Stimulated activated CD4-positive, alpha-beta T cell treated with anti-CD3 and anti-CD28 coated beads, TNF-alpha, amount 100 ng/mL, for 24 hours (primary cell): ENCODE measurements at places on chromosomes 7 and 10.

GRCh38 chr7:74214816-74215630 is 5.2 kb downstream of the LAT2 start:
- DNase-seq = no peak

DNA sequence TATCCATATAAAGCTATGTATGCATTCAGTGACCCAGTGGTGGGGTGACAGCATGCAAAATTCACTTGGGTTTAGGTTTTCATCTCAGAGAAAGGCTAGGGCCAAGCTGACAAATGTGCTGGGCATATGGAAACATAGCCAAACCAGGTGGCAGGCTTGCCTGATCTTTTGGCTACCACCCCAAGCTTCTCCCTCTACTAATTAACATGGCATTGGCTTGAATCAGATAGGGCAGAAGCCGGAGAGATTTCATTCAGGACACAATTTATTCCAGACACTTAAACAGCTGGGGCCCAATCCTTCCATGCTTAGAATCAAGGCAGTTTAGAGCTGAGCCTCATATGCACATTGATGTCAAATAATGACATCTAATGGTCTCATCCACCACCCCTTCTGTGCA is 95.5 kb upstream of the AGK start:
- no peak for DNase-seq

- no peak for DNase-seq
These were observed 253.7 kb downstream of the ANKRD7 start for GRCh38 chr7:118478236-118478635.

DNA sequence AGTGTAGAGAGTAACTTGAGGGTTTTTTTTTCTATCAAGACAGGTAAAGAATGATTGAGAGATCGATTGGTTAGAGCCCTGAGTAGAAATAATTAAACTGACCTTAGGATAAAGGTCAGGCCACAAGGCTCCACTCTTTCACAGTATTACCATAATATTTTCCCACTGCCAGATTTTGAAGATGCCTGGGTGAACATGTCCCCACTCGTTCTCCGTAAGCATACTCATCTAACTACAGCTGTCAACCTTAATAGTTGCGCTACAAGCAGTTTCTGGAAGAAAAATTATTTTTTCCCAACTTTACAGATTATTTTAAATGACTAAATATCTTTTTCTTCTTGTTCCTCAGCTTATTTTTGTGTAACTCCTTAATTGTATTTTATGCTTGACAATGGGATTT is 203.2 kb upstream of the LRGUK start:
- DNase-seq = no peak

DNA sequence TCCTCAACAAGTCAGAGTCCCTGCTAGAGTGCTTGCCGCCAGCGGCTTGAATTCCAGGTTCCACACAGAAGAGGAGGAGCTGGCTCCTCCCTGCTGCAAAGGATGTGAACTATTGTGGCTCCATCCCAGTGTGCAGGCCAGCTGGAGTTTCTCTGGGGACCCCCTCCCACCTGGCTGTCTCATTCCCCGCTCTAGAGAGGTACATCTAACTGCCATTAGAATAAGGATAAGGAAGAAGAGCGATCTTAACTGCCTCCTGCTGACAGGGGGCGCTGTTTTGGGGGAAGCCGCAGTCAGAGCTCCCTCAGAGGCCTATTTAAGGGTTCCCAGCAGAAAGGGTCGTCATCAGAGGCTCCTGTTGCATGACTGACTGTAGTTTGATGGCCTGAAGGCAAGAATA is 40.8 kb upstream of the HECW1 start:
- DNase-seq = no peak

DNA sequence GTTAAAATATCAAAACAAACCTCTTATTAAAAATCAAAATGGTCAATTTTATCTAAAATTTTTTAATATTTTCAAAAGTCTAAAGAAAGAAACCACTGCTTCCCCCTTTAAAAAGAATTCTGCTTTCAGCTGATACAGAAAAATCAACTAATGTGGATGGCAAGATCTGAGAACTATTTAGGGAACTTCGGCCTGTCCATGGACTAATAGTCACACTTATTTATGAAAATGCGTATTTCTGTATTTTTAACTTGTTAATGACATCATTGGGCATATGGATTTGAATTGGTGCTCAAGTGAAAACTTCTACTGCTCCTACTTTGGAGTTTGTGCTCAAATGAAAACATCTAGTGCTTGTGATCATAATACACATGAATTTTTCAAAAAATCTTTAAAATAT is 31.9 kb downstream of the RNLS start:
- no peak for DNase-seq

DNA sequence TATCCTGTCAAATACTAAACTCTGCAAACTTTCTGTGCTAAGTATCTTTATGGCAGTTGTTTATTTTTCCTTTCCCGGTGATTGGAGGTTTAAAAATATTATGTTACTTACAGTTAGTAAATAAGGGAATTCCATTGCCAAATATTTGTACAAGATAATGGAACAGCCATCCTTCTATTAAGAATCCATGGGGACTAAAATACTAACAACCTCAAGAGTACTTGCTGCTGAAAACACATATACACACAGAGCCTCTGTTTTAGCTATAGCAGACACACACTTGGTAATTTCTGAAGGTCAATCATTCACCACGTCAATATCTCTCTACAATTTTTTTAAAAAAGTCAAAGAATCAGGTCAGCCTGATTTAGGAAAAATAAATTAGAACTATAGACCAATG is 32.4 kb downstream of the TSPAN12 start:
- DNase-seq = no peak

DNA sequence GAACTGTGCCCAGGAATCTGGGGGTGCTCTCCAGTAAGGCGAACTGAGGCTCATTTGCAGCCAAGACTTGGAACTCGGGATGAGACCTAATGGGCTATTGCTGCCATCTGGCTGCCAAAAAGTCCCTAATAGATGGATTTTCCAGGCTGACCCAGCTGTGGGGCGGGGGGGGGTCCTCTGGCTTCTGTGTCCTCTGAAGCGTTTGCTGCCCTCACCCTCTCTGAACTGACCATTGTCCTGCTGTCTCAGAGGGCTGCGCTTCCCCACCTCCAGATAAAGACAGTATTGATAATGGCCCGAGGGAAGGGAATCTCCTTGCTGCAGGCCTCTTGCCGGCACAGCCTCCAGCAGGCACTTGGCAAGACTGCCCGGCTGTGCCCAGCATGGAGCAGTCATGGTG is 46.6 kb downstream of the CLEC2L start:
- DNase-seq = no peak

GRCh38 chr10:34766811-34767494 is 48.1 kb downstream of the PARD3 start:
- no peak for DNase-seq

- no peak for DNase-seq
These were observed 19.4 kb downstream of the SHTN1 start for GRCh38 chr10:116985611-116986010.

DNA sequence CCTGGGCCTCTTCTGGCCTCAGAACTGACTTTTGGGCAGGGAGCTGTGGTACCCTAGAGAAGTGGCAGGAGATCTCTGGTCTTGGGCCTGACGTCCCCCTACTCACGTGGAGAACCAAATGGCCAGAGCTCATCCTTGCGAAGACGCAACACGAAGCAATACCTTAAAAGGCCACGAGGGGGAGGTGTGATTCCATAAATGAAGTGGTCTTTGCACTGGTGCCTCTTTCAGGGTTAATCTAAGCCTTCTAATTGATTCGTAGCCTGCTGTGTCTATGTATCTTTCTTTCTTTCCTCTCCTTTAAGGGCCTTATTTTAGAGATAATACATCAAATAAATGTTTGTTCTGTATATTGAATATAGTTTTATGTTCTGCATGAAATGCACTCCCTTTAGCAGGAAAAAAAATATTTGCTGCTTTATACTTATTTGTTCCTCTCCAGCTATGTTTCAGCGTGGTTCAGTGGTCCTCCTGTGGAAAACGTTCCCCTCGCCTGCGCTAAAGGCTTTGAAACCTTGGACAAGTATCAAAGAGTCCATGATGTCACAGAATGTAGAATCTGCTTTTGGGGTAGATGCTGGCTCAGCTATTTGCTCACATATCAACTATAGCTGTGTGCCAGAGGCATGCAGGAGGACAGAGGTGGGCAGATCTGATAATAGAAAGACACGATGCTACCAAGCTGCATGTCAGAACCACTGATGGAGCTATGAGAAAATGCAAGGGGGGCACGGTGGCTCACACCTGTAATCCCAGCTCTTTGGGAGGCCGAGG is 41.0 kb downstream of the STRA8 start:
- DNase-seq = peak; percentile 61

DNA sequence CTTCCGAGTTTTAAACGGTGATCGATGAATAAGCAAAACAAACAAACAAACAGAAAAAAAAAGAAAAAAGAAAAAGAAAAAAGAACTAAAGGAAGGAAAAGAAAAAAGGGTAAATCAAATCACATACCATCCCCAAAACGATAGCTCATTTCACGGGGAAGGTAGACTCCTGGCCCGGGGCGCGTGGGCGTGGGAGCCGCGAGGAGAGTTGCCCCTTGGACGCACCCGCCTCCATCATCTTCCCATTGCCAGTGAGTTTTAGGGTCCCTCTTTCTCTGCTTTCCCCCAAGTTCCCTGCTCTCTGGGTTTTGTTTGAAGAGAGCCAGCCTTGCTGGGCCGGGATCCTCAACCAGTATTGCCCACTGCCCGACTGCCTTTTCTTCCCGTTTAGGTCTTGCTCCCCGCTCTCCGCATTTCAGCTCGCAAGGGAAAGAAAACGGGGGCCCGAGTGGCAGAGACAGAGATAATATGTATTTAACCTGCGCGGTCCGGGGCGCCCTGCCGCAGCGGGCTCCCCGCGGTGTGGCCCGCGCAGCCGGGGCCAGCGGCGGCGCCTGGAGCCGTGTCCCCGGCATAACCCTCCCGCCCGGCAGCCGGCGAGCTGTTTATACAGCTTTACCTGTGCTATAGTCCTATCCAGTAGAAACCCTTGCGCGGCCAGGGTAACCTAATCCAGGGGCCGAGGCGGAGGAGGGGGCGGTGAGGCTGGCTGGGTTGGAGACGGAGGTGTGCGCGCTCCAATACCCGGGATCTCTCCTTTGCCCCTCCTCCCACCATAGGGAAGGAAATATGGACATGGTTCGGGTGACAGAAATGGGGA is 5.2 kb upstream of the GATA3 start:
- DNase-seq = no peak

GRCh38 chr7:85573844-85574243 is 387.0 kb upstream of the SEMA3D start:
- no peak for DNase-seq

DNA sequence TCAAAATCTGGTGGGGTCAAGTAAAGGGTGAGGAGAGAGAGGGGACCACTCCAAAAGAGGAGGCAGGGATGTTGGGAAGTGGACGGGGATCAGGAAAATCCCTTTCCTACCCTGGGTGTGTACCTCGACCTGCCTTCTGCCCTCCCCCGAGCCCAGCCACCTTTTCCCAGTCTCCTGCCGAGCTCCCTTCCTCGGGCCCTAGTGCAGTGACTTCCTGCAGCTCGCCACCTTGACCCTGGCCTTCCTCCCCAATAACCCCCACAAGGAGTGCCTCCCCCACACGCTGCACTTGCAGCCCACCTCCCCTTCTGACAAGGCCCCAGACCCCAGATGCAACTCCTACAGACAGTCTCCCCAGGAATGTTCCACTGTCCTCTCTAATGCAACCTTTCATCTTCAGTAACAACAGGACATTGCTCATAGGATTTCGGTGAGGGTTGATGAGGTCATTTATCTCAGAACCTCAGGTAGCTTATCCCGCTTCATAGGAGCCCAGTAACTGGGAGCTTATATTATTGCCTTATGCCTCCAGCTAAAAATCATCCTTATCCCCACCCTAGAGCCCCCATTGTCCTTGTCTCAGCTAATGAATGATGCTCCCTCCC is 90.1 kb downstream of the MKI67 start:
- DNase-seq = no peak

DNA sequence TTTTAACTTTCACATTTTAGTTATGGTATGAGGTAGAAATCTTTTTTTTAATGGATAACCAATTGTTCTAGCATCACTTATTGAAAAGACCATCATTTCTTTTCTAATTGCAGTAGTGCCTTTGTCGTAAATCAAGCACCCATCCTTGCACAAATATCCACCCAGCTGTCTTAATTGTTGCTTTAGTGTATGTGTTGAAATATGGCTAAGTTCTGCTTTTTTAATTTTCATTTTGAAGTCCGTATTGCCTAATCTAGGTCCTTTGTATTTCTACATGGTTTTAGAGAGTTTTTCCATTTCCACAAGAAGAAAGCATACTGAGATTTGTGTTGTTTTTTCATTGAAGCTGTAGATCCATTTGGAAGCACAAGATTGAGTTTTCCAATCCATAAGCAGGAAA is 259.6 kb upstream of the SEMA3E start:
- no peak for DNase-seq

GRCh38 chr7:46191776-46192175 is 270.7 kb upstream of the IGFBP3 start:
- no peak for DNase-seq

GRCh38 chr10:73586583-73586984 is 4.6 kb downstream of the USP54 start:
- no peak for DNase-seq

- DNase-seq = no peak
These were observed 28.0 kb downstream of the RSU1 start for GRCh38 chr10:16789261-16789660.

GRCh38 chr10:58210160-58210559 is 57.5 kb downstream of the IPMK start:
- no peak for DNase-seq

DNA sequence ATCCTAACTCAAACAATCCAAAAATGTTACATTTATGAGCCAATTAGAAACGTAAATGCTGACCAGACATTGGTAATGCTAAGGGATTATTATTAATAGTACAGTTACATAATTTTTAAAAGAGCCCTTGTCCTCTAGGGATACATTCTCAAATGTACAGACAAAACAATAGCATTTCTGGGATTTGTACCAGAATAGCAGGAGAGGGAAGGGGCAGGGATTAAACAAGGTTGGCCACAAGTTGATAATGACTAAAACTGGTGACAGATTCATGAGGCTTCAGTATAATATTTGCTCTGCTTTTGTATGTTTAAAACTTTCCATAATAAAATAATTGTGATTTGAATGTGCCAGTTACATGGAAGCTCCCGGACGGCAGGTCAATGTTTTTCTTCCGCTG is 27.0 kb downstream of the HSPA12A start:
- DNase-seq = no peak

GRCh38 chr7:107277331-107277730 is 108.5 kb downstream of the HBP1 start:
- DNase-seq = no peak

GRCh38 chr10:119408969-119409371 is 133.5 kb downstream of the RGS10 start:
- no peak for DNase-seq

- DNase-seq = no peak
These were observed 41.6 kb upstream of the AQP1 start for GRCh38 chr7:30869794-30870611.

DNA sequence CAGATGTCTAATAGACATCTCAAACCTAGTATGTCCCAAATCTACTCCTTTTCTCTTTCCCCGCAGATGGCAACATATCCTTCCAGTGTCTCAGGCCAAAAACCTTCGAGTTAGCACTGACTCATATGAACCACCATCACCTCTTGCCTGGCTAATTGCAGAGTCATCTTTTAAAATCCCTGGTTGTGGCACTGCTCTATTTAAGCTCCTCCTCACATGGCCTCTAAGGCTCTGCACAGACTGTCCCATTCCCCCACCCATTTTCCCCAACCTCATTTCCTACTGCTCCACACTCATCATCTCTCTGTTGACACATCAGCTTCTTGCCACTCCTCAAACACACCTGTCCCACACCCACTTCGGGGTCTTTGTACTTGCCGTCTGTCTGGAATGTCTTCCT is 16.8 kb upstream of the HBP1 start:
- DNase-seq = no peak
